ENCODE measurements at places on chromosomes 5 and 9.

GRCh38 chr5:160250826-160251225, 21.5 kb downstream of the FABP6 start:
- no peak for DNase-seq

DNA sequence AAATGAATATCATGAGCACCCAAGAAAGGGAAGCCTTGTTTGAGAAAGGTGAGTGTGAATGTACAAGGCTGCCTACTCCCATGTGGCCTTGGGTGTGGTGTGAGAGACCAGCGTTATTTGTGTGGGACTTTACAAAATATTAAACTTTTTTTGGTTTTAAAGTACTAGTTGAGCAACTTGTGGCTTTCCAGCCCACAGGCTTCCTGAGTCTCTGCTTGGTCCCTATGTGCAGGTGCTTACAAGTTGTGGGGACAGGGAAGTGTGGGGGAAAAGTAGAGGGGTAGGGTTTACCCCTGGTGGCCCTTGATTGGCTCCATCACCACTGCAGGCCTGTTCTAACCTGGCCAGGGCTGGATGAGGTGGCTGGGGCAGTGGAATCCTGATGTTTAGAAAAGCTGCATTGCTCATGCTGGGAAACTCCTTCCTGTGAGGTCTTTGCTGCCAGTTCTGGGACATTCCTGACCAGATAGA, 19.7 kb downstream of the PTTG1 start:
- DNase-seq: no peak

GRCh38 chr5:94893412-94894135, 275.1 kb downstream of the SLF1 start:
- no peak for DNase-seq

- no peak for DNase-seq
Measured at GRCh38 chr9:104905931-104906330, 22.0 kb downstream of the ABCA1 start.

DNA sequence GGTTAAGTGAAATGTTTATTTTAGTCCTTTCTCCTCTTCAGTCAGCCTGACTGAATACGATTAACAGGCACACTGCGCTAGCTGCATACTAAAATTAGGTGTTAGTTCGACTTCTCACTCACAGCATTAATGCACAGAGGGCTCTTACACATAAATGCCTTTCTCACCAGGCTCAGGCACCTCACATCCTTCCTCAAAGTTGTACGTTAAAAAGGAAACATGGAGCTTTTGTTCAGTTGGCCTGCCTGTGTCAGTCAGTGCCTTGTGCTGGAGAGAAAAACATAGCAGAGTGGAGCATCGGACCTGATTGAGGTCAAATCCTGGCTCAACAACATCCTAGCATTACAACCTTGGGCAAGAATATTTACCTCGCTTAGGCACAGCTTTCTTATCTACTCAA, 236.0 kb upstream of the ZNF462 start:
- DNase-seq: no peak

DNA sequence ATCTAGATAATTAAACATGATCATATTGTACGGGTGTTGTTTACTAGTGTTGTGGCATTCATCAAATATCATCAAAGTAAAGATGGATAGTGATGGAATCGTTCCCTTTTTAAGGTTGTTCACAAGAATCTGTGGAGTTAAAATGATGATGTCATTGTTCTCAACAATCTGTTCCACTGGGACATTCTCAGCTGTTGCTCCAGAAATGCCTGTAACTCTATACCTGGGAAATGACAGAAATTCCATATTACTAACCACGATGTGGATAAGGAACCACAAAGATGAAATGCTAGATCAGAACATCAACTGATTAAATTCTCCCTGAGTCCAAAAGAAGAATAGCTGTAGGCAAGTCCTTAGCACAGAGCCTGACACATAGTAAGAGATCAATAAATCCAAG, 38.0 kb downstream of the RIGI start:
- DNase-seq: no peak

DNA sequence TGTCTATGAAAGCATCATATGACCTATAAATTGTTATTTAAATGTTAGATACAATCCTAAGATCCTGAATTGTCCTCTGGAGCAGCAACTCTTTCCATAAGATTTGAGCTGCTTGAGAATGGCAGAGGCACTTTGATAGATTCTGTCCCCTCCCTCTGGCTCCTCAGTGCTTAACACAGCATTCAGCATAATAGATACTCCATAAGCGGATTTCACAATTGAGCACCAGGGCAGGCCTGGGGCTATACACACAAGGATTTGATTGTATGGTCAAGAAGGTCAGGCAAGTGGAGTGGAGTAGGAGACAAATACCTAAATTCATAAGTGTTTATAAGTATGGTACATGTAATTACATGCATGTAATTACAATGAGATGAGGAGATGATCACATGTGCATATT, 96.3 kb downstream of the FOXD1 start:
- no peak for DNase-seq

- DNase-seq: no peak
Measured at GRCh38 chr5:447501-447900, 4.5 kb downstream of the EXOC3 start.

DNA sequence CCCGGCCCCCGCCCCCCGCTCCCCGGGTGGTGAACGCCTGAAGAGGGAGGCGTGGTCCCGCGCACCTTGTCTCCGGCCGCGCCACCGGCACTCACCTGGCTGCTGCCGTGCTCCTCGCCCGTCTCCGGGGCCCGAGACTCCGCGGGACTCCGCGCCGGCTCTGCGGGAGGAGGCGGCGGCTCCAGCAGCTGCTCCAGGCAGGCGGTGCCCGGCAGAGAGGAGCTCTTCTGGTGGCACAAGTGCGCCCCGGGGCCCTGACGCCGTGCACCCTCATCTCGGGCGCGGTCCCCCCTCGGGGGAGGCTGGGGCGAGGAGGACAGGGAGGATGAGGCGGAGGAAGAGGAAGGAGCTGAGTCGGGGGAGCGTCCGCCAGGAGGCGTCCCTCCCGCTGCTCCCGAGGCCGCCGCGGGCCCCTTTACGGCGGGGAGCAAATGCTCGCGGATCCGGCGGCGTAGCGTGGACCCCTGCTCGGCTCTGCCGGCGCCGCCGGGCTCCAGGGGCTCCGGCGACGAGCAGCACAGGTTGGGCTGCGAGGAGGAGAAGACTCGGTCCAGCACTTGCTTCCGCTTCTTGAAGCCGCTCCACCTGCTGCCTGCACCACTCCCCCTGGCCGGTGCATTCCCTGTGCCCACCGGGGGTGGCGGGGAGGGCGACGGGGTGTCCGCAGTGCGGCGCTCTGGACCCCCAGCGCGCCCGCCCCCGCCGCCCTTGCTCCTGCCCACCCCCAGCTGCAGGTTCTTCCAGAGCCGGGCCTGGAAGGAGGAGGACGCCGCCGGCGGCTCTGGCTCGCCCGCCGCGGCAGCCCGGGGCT, 928 bp downstream of the MCTP1 start:
- no peak for DNase-seq

DNA sequence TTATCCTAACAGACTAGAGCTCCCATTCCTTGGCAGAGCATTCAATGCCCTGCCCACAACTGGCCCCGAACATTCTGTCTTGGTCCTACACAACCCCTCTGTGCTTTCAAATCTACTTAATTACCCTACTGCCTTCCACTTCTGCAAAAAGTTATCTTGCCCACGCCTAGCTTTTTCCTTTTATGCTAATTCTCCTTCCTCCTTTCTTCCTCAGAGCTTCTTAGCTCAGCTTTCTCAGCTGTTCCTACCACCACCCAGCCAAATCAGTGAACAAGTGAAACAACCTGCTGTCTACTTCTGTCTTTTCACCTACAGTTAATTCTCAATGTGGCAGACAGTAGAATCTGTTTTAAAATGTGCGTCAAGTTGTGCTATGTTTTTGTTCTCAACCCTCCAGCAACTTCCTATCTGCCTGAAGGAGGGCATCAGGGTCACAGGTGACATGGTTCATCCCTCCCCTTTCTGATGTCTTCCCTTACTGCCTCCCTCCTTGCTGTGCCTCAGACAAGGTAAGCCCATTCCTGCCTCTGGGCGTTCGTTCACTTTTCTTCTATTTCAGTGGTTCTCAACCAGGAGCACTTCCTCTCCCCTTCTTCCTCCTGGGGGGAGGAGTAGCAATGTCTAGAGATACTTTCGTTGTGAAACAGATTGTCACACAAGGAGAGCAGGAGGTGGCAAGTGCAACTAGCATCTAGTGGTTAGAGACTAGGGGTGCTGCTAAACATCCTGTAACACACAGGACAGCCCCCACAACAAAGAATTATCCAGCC, 1.3 kb upstream of the REEP5 start:
- no peak for DNase-seq

DNA sequence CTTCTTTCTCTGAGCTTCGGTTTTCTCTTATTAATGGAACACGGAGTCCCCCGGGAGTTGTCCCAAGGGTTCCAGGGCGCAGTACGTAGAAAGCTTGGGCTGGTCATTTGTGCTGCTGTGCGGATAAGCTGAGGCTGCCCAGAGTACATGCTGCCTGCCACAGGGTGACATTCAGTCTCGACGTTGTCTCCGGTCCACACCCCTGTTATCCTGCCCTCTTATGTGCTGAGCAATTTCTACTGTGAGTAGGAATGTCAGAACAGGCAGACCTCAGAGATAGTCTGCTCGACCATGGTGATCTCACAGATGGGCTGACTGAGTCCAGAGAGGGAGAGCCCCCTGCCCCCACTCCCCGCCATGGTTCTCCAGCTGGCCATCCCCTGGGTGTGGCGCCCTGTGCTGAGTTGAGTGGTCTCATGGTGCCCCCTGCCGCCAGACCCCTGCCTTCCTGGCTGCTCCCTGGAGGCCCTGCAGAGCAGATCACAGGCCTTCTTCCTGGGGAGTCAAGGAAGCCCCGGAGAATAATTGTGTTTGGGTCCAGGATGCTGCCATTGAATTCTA, 124.0 kb downstream of the RGS3 start:
- DNase-seq: no peak

- no peak for DNase-seq
Measured at GRCh38 chr9:74817281-74817810, 70.4 kb downstream of the TRPM6 start.

DNA sequence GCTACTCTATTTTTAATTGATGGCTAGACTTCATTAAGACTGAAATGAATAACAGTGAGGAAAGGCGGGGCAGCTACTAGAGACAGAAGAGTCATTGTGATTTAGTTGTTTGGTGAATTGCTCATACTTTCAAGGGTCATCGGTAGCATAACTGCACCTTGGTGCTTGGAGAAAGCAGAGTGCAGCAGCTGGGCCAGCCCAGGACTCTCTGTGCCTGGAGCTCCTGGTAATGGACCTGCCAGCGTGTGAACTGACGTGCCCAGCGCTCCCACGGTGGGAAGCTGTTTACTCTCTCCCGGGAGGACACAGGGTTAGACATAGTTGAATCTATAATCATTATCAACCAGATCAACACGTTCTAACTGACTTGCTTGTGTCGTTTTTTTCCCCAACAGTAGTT, 42.9 kb downstream of the LURAP1L start:
- no peak for DNase-seq

DNA sequence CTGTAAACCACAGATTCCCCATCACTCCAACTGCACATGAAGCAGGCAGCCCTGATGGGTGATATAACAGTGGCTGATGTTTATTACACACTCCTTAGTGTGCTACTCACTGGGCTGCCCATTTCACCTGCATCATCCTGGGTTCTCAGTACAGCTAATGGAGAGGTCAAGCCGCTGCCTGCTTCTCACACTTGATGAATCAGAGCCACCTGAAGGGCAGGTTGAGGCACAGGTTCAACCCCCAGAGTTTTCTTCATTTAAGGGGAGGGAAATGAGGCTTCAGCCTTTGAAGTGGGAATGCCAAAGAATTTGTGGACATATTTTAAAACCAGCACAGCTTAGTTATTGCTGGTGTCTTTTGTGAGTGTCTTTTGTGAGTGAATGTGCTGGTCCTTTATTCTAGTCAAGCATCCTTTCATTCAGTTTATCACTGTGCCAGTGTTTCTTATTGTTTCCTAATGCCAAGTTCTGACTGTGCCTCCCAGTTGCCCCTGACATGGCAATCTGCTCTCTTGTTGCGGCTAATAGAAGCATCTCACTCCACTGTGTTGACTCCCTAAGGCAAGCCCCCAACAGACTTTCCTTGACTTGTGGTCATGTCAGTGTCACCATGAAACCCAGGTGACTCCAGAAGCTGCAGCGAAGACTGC, 109.2 kb downstream of the FBXL7 start:
- DNase-seq: no peak

DNA sequence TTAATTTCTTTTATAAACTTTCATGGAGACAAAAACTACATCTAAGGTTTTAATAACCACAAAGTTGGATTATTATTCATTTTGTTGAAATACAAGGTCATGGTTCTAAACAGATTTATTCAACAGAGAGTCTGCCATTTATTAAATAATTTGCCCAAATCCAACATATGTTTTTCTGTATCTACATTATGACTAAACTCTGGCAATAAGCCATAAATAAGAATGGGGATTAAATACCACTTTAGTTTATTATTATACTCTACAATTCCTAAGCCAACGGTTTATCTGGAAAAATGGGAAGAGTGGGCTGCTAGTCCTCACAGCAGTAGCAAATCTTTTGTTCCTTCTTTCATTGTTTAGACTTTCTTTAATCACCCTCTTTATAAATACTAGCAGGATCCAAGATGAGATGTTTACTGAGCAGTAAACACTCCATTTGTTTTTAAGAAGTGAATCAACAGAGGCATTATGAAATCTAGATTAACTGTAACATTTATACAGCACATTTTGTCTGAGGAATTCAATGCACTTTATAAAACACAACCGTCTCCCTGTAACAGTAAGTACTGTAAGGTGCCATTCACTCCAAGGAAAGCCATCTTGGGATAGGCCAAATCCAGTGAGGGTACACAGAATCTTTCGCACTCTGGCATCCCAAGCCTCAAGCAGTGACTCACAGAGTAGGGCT, 89.7 kb downstream of the DROSHA start:
- DNase-seq: no peak

- no peak for DNase-seq
Measured at GRCh38 chr5:88770276-88771257, 112.4 kb downstream of the MEF2C start.

DNA sequence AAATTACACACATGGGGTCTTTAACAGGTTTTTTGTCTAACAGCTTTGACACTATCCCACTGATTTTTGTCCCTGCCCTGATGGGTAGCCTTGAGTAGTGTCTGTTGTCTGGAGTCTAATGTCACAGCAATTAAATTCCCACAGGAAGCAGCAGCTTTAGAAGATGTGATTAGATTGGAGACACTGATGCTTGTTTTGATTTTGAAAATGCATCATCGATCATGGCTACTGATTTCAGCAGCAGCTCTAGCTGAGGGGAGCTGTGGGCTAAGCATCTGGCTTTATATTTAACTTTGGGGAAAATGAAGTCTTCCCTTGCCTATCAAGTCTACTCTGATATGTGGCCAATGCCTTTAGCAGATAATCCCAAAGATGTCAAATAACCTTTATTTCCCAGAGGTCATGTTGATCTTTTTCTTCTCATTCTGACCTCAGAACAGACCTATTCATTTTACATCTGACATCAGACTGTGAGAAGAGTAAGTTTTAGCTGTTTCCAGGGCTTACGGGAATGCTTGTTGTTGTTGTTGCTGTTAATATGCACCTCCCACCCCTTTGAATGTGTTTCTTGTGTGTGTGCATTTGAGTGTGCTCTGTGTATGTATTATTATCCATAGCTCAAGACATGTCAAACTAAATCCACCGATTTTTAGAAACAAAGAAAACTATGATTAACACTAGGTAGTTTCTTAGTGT, 704.9 kb upstream of the NUDT12 start:
- DNase-seq: no peak

GRCh38 chr5:64773533-64773932, 4.8 kb downstream of the CWC27 start:
- no peak for DNase-seq

GRCh38 chr5:45417285-45417998, 278.7 kb downstream of the HCN1 start:
- no peak for DNase-seq

GRCh38 chr9:21402386-21403251, 6.3 kb upstream of the IFNA8 start:
- no peak for DNase-seq
